ENCODE measurements at places on chromosomes 3 and 15.

- DNase-seq = no peak
Measured at GRCh38 chr3:186247821-186248814, 113.9 kb downstream of the DGKG start.

DNA sequence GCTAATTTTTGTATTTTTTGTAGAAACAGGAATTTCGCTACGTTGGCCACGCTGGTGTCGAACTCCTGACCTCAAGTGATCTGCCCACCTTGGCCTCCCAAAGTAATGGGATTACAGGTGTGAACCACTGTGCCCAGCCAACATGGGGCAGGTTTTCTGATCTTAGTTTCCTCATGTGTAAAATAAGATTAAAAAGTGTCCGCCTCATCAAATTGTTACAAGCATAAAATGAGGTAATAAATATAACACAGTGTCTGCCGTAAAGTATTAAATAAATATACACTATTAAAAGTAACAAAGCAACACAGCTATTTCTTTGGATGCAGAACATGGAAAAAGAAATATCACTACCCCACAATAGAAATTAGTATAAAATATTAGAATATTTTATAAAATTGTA, 16.4 kb upstream of the COMMD2 start:
- DNase-seq = no peak

DNA sequence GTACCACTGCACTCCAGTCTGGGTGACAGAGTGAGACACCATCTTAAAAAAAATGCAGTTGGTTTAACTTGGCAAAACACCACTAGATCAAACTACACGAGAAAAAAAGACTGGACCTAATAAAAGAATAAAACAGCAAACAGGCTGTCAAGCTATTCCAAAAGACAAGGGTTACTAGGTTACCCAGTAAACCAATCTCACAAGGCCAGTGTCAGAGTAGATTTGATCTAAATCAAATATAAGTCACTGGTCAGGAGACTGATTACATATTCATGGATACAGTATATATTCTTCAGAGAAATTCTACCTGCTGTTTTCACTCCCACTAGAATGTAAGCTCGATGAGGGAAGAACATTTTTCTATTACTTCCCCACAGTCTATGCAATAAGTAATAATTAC, 2.5 kb upstream of the GANC start:
- no peak for DNase-seq

DNA sequence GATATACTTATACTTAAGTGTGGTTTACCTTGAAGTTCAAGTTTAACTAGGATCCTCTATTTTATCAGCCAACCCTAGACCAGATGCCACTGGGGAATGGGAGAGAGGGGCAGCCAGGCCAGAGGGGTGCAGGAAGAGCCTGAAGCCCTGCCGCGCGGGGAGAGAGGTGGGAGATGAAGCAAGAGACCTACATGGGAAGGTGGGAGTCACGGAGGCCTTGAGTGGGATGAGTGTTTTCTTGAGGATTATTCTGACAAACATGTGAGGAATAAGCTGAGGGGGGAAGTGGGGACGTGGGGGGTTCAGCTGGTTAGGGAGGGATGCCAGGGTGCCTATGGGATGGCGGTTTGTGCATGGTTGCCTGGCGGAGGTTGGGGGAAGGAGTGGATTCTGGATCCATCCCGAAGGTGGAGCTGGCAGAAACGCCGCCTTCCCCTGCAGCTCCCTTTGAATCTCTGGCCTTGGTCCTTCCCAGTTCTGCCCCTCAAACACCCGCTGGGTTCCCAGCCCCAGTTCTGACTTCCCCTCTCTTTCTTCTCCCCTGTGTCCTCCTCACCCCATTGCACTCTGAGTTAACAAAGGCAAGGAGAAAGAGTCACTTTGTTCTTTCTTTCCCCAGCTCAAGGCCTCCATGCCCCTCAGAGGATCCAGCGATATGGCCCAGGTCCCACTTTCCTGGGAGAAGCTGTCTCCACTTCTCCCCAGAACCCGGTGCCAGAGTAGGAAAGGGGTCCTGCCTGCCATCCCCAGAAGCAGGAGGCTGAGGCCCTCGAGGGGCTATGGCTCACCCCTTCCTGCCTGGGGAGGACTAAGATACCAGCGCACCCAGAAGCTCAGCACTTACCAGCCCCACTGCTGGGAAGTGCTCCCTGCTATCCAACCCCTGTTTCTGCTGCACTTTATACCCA, 274.2 kb downstream of the UACA start:
- DNase-seq = no peak

DNA sequence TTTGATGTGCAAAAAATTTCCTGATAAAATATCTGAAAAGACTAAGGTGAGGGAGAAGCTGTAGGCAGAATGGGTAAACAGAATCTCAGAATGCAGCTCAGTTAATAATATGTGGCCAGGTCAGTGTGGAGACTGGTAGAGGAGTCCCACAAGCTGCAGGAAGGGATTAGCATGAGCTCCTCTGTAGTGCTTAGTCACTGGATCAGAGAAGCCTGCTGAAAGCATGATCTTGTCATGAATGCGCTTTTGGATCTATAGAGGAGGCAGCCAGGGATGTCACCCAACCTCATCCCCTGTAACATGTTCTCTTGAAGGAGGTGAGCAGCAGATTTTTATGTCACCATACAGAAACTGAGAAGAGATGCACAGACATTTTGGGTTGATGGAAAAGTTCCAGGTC, 1035.3 kb upstream of the GBE1 start:
- no peak for DNase-seq

DNA sequence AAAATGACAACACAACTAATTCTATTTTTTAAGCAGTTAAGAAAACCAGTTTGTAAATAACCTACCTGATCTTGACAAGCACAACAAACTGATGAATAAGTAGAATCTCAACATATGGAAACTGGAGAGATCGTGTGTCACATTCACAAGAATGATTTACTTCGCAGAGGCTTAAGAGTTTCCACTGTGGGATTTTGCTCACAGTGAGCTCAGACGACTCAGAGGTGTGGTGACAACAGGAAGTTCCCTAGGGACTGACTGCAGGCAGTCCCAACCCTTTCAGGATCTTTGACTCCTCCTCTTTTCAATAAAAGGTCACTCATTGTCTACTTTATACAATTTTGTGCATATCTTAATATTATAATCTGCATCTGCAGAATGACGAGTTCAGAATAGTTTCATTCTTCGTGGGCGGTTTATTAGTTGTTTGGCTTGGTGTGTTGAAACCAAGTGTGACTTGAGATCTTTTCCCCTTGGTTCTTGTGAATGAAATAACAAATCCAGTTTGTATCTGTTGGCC, at the start of gene LIPH:
LIPH (minus strand) TSS at position 231 of the 520 bp plus-strand sequence; CDS start at position 114, 117 bp downstream.
- DNase-seq = no peak

- no peak for DNase-seq
Measured at GRCh38 chr15:70545526-70545925, 217.8 kb downstream of the UACA start.

DNA sequence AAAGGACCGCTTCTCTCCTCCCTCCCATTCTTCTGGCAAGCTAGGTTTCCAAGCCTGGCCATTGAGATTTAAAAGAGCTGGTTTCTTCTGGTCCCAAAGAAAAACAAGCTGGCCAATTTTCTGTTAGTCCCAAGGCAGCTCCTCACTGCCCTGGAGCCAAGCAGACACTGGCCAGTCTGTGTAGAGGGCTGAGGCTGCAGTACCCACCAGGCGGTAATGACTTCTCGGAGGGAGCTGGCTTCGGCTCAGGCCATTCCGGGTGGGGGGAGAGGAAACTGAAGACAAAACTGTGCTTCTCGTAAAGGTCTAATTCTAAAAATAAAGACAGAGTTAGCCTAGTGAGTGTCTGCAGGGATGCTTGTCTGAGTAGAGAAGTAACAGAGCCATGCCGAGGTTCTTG, 78.5 kb upstream of the SMAD3 start:
- no peak for DNase-seq

DNA sequence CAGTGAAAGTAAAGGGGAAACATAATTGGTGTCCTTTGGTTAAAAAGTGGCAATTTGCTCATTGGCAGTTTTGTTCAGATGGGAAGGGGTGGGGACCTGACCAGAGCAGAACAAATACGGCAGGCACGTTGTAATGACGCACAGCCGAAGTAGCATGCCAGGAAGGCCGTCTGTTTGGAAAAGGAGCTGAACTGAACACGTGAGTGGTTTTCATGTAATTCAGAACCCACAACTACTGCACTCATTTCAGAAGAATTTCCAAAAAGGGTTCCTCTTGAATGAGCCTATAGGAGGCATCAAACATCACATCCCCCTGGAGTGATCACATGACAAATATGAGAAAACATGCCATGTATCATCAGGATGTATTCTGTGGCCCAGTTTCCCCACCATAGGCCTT, 42.9 kb upstream of the LMCD1 start:
- DNase-seq = no peak

DNA sequence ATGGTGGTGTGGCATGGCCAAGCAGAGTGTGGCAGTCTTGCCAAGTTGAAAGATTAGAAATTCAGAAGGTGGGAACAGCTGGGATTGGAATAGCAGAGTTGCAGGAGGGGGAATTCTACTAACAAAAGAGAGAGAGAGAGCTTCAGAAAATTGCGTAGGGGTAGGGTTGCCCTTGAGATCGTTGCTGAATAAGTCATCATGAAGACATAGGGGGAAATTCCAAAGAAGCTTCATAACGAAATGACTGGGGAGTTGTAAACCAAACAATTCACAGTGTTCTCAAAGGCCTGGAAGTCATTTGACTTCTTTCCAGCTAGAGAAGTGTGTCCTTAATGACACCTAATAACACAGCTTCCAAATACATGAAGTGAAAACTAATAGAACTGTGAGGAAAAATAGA, 26.3 kb upstream of the TIPARP start:
- no peak for DNase-seq

DNA sequence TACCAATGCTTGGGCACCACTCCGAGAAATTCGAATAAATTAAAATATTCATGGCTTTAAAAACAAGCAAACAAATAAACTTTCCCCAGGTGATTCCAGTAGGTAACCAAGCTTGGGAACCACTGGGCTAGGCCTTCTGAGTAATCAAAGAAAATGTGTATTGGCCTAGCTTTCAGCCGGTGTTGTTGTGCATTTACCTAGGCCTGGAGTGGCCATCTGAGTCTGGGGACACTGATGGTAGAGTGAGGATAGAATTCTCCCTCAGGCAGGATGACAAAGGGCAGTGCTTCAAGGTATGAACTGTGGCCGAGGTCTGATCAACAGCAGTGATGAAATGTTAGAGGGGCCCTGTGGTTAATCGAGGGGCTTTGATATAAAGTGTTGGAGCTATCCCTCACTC, 440.5 kb downstream of the EPHB1 start:
- DNase-seq = no peak

DNA sequence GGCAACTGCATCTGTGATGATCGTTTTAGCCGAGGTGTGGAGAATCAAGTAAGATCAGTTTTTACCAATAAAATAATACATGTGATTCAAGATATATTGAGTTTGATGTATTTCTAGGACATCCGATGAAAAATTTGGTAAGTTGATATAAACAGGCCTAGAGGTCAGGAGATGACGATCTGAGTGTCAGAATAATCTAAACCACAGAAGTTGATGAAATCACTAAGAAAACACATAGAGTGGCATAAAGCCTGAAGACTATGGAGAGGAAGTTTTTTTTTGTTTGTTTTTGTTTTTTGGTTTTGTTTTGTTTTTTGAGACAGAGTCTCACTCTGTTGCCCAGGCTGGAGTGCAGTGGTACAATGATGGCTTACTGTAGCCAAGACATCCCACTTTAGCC, 235.3 kb downstream of the RBMS3 start:
- no peak for DNase-seq

GRCh38 chr3:175267121-175267531, 408.0 kb downstream of the NAALADL2 start:
- no peak for DNase-seq

DNA sequence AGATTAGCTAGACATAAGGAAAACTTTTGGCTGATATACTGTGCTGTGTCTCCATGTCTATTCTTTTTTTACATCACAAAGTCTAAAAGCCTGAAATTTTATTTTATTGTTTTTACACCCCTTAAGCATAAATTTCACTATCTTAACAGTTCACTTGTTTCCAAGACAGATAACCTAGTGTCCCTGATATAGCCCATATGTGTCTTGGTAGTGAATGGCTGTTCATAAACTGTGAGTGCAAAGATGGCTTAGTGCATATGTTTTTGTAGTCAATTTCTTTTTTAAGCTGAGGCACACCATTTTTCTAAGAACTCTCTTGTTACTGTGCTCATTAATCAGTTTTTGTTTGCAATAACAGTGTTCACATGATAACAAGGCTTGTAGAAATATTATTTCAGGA, 381.1 kb downstream of the OXSM start:
- no peak for DNase-seq

- DNase-seq = peak; percentile 38
Measured at GRCh38 chr3:22372292-22373062, 621.5 kb upstream of the ZNF385D start.

DNA sequence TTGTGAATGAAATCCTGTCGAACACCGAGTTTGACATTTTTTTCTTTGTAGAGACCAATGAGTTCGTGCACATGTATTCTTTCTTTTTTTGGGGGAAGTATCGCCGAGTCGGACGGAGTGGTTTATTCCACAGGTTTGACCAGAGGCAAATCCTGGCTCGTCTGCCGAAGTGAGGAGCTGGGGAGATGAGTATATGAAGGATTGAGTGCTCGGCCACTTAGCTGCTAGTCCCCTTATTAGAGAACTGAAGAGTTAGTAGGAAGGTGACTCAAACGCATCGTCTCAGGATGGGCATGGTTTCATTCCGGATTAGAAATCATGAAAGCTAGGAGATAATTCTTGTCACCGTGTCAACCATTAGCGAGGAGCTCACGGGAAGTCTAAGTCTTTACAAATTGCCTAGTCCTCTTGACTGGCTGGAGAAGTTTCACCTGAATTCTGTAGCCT, 154.7 kb upstream of the GOLIM4 start:
- peak; percentile 12 for DNase-seq

DNA sequence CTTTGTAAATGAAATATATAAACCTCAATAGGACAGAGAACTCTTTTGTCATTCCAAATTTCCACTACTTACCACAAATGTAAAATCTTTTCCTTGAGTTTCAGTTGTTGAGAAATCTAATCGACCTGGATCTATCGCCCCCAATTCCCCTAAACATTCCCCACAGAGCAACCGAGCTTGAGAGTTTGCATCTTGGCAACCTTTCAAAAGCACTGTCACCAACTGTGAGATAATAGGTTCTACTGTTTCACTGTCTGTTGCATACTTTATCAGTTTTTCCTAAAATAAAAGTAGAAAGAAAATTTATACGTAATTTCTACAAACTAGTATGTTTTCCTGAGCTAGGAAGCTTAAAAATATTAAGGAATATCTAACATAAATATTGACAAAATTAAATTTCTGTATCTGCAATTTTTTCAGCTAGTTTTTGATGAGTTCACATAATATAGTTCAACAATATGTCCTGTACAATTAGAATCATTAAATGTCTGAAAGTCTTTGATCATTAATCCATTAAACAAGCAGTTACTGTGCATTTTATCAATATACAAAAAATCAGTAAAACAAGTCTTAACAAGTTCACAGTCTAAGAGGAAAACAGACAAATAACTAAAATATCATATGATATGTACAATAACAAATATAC, 54.5 kb downstream of the ATR start:
- DNase-seq = no peak

Measured in muscle of arm (tissue), 14 donors.